ENCODE measurements at places on chromosomes 5 and 9.

DNA sequence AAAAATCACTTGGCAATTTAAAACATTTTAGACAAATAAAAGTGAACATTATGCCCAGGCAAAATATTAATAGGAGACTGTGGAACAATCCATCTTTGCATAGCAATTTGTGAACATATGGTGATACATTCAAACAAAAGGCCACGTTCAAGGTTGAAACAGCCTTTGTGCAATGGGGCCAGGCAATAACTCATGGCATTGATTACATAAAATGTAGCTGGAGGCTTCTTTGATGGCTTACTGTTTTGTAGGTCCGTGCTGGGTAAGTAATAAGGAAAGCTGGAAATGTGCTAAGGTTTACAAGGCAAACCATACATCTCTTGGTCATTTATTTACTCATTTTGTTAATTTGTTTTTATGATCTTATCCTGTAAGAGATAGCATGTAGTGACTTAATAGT, 651.8 kb downstream of the KCTD16 start:
- DNase-seq: no peak

- peak; percentile 37 for DNase-seq
These were observed 71.4 kb downstream of the LRSAM1 start for GRCh38 chr9:127522727-127523126.

DNA sequence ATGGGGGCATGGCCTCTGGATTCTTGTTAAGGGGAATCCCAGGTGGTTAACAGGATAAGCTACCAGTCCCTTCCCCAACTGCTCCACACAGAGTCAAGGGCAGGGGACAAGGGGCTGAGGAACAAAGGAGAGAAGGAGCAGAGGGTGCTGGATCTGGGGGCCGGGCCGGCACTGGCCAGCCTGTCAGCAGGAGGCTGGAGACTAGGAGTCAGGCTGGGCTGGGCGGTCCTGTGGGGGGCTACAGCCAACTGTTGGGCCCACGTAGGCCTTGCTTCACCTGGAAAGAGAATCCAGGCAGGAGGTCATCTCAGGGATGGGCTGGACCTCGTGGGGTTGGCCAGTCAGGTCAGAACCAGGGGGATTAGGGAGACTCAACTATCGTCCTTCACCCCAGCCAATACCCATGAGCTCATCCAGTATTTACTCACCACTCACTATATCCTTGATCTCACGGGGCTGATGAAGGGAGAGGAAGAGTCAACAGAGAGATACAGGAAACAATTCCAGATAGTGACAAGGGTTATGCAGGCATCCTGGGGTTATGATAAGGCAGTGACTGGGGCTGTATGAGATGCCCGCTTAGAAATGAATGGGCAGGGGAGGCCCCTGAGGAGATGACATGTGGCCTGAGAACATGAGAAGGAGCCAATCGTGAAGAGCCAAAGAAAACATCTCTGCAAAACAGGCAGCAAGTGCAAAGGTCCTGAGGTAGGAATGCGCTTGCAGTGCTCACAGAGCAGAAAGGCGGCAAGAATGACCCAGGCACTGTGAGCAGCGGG, 47.9 kb upstream of the SLC25A51 start:
- peak; percentile 50 for DNase-seq

DNA sequence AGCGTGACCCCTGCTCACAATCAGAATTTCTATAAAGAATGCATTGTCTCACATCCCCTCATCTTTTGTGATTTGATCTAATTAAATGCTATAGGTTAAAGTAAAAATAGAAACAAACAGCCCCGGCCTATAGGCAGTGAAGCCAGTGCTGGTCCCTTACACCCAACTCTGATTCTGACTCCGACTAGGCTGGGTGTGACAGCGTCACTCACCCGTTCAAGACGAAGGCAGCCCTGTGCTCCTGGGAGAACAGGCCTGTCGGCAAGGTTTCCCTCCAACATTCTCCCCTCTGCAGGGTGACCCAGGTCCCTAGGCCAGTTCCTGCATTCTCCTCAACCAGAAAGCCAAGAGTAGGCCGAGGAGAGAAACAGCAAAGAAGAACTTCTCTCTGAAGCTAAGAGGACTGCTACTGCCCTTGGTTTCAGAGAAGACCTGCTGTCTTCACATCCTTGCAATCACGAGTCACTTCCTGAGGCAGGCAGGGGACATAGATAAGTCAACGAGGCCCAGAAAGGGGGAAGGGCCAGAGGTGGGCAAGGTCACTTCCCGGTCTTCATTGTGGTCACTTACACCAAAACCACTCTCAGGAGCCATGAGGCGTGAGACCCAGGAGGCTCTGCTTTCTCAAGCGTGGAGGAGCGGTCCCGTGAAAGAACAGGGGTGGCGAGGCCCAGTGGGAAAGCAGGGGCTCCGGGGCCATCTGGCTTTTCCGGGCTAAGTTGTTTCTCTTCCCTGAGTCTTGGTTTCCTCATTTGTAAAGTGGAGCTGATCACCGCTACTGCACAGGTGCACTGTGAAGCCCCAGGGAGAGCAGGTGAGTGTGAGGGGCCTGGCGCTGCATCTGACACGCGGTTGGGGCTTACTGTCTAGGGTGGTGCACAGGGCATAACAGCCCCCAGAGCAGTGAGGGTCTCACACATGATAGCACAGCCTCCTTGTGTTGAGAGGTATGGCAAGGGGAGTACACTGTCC, 200.8 kb downstream of the CRB2 start:
- peak; percentile 14 for DNase-seq

GRCh38 chr5:161286066-161286655, 260.4 kb downstream of the GABRB2 start:
- no peak for DNase-seq

DNA sequence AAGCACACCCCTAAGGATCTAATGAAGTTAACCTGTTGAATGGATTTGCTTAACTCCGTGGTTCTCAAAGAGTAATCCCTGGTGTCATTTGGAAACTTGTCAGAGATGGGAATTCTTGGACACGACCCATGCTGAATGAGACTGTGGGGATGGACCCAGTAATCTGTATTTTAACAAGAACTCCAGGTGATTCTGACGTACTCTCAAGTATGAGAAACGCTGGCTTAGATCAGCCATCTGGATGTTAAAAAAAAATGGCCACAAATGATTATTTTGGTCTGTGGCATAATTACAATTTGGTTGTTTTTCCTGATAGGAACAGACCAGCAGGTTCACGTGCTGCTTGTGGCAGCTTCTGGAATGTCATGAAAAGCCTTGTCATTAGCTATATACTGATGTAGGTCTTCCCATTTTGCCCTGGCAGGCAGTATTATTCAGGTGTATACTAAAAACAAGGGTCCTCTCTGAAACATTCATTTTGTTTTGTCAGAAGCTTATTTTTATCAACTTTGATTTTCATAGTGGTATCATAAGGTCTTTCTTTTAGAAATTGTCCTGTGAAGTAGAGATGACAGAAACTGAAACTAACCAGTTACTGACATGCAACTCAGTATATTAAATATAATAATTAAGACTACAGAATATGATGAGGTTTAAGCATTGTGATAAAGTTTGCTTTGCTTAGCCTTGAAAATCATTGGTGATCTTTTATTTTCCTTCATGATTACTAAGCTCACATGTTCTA, 15.4 kb downstream of the CPEB4 start:
- DNase-seq: no peak

Measured in fibroblast of mammary gland (primary cell).